ENCODE measurements at places on chromosomes 3 and 15.

DNA sequence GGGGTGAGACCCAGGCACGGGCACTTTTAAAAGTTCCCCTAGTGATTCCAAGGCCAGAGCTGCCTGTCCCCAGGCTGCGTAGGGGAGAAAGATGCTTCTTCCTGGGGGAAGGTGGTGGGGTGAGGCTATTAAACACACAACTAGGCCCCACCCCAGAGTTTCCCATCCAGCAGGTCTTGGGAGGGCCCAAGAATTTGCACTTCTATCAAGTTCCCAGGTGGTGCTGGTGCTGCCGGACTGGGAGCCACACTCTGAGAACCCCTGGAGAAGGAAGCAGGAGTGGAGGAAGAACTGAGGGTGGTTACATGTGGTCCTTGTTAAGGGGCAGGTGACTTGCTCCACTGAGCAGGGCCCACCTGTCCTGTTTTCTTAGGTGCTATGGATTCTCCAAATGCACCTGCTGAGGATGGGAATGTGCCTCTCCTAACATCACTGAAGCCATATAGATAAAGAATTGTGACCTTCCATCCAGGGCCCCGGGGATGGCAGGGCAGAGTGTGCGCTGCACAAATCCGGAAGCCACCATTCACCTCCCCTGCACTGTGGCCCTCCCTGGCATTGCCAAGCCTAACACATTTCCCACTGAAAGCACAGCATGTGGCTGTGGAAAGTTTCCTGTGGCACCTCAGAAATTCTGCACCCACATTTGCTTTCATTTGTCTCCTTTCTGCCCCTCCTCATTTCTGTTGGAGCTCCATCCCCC lies 111.5 kb upstream of the MEF2A start:
- DNase-seq: no peak

GRCh38 chr15:69653306-69653705 lies 200.7 kb downstream of the RPLP1 start:
- DNase-seq: no peak

DNA sequence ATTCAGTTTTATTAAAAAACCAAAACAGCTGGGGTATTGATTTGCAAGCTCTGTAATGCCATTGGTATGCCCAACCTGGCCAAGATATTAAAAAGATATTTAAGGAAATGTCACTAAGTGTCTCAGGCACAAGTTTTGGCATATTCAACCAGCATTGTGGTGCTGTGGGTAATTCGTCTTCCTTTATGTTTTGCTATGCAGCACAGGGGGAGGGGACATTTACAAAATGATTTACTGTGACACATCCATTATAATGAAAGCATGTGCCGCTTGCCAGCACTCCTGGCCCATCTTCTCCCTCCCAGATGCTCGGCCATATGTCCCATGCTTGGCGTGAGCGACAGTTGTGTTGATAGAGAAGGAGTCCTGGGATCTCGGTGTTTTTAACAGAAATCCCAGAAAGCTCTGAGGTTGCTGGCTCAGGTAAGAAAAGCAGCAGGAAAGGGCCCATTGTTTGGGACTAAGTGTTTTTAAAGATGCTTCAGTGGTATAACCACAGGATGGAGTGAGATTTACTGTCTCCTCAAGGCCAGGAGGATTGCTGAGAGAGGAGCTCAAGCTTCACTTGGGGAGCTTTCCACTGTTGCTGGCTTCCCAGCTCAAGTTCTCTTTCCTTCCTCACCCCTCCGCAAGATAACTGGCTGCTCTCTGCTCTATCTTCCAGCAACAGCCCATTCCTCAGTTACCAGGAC lies 158.2 kb upstream of the TSC22D2 start:
- DNase-seq: no peak

- DNase-seq: no peak
Measured at GRCh38 chr3:69378112-69378802, 7.6 kb downstream of the FRMD4B start.

- DNase-seq: no peak
Measured at GRCh38 chr3:196440696-196441095, 8.5 kb upstream of the UBXN7 start.

DNA sequence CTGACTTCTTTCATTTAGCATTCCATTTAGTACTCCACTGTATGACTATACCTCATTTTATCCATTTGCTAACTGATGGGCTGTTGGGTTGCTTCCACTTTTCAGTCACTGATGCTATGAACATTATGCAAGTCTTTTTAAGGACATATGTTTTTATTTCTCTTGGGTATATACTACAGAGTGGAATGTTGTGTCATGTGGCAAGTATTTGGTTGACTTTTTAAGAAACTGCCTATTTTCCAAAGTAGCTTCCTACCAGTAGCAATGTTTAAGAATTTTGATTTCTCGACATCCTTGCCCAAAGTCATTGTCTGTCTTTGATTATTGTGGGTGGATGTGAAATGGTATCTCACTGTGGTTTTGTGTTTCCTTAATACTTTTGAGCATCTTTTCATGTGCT lies 110.1 kb upstream of the TPM1 start:
- no peak for DNase-seq

- DNase-seq: no peak
Measured at GRCh38 chr3:102178817-102179216, 256.0 kb upstream of the ZPLD1 start.

GRCh38 chr3:117228466-117228865 lies 518.9 kb downstream of the TUSC7 start:
- DNase-seq: no peak

DNA sequence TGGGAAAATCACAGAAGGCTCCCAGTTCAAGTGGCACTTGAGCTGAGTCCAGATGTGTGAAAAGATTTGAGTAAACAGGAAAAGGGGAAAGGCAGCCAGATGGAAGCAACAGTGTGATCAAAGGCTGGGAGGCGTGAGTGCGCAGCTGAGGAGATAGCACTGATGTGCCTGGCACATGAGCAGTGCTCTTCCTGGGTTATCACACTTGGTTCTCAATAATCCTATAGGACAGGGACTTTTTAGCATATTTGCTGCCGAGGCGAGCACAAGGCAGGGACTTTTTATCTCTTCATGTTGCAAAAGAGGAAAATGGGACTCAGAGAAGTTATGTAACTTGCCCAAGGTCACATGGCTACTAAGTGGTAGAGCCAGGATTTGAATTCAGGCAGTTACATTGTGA lies 39.6 kb downstream of the CORO2B start:
- no peak for DNase-seq

GRCh38 chr3:185486394-185486793 lies 12.4 kb downstream of the TMEM41A start:
- DNase-seq: no peak

DNA sequence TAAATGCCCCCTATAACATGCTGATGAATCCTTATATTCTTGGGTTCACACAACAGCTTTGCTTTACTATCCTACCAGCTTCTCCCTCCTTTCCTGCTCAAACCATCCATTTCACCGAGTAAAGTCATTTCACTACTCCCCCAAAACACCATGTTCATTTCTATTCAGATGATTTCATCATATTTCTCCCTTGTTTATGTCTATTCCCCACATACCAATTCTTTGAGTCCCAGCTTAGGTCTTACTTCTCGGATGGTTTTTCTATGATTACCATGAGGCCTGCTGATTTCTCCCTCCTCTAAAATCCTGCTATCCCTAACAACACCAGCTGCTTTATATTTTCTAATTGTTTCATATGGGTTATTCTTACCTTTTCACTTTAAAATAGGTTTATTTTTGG lies 231.4 kb downstream of the TIGIT start:
- no peak for DNase-seq

DNA sequence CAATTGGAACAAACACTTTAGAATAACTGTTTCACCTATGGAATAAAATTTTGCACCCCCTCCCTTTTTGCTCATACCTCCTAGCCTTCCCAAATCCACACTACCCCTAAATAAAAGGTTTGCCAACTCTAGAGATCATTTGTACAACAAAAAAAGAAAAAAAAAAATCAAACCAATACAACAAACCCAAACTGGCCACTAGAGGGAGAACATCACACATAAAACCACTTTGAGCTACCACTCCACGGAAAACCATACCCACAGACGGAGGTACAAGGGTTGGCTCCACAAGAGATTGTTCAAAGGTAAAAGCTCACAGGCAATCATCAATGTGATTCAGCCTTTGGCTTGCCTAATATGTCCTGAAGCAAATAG lies 47.6 kb downstream of the SETMAR start:
- no peak for DNase-seq

- DNase-seq: no peak
Measured at GRCh38 chr3:177350121-177350520, 152.8 kb upstream of the TBL1XR1 start.

DNA sequence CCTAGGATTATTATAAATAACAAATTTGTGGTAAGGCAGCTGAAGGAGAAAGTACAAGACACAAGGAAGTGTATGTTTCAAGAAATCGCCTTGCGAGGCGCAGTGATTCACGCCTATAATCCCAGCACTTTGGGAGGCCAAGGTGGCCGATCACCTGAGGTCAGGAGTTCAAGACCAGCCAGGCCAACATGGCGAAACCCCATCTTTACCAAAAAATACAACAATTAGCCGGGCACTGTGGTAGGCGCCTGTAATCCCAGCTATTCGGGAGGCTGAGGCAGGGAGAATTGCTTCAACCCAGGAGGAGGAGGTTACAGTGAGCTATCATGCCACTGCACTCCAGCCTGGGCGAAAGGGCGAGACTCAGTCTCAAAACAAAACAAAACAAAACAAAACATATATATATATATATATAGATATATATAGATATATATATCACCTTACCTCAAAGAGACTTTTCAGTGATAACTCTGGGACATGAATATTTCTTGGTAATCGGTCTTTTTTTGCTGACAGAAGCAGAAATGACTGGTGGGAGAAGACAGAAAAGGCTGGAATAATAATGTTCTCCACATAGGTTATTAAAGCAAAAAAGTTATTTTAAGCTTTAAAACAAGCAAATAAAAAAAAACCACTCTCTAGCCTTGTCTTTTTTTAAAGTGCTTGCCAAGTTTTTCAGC lies 52.3 kb downstream of the TRANK1 start:
- no peak for DNase-seq

GRCh38 chr3:197794115-197794514 lies 3.1 kb downstream of the LRCH3 start:
- DNase-seq: no peak
